Left renal cortex interstitium (tissue), 4 donors: ENCODE measurements at places on chromosomes 2 and 18. TPM values are rescaled to one million over a fixed set of nuclear protein-coding genes. Genes with fewer than 3 reads are reported as not detected.

KIF1A gene
- polyA plus RNA-seq = 7.9 TPM

DYNAP gene
- 0.08 TPM for polyA plus RNA-seq

CLEC4F gene
- not detected for polyA plus RNA-seq

PCARE gene
- polyA plus RNA-seq = 0.31 TPM

SEMA4C gene
- polyA plus RNA-seq = 52.8 TPM

ODC1 gene
- polyA plus RNA-seq = 428 TPM

MOB4 gene
- polyA plus RNA-seq = 35.5 TPM

GALNT14 gene
- polyA plus RNA-seq = 44.8 TPM

EEF1B2 gene
- 605 TPM for polyA plus RNA-seq

CRYBA2 gene
- not detected for polyA plus RNA-seq

TMEM169 gene
- polyA plus RNA-seq = 14.6 TPM
